ENCODE measurements at places on chromosomes 3 and 15.

GRCh38 chr15:57382215-57382614, 5.9 kb downstream of the CGNL1 start:
- no peak for DNase-seq

DNA sequence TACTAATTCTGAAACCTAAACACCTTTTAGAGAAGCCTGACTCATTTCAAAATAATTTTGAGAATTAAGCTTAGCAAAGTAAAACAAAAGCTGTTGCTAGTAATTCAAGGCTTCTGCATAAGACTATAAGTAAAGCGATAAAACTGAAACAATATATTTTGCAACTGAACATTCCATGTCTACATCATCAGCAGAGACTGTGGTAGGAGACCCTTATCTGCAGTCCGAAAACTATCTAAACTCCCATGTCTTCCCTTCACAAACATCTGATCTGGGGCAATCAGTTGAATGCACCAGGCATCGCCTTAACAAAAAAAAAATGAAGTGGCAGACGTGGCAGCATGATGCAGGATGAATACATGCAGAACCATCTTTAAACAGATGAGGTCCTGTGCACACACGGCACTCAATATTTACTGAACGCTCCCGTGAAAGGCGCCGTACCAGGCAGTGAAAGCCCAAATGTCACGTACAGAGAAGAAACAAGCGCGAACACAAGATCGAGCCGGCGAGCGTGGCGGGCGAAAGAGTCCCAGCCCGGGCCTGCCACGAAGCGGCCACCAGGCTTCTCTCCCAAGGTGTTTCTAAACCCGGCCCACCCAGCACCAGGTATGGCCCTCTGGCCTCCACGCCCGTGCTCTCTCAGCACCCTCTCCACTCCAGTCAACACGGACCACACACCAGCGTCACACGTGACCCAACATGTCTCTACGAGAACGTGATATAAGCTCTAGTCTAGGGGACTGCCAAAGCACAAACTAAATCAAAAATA, 63.0 kb downstream of the CHSY1 start:
- DNase-seq: no peak

GRCh38 chr15:79948761-79949160, 22.2 kb downstream of the BCL2A1 start:
- no peak for DNase-seq

GRCh38 chr15:34360298-34360697, 6.7 kb downstream of the LPCAT4 start:
- DNase-seq: no peak

DNA sequence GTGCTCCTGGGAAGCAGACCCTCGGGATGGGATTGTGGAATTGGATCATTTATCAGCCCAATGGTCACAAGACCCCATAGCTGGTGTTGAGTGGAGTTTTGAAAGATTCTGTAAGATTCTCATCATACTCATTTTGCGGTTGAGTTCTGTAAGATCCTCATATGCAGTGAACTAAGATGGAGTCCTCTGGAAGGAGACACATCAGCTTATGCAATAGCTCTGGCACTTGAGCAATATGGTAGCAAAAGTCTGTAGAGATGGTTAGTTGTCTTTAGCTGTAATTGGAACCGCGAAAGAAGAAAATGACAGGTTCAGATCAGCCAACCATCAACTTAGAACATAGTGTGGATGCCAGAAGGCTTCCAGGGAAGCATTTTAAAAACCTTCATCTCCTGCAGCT, 184.5 kb upstream of the TSC22D2 start:
- DNase-seq: no peak

DNA sequence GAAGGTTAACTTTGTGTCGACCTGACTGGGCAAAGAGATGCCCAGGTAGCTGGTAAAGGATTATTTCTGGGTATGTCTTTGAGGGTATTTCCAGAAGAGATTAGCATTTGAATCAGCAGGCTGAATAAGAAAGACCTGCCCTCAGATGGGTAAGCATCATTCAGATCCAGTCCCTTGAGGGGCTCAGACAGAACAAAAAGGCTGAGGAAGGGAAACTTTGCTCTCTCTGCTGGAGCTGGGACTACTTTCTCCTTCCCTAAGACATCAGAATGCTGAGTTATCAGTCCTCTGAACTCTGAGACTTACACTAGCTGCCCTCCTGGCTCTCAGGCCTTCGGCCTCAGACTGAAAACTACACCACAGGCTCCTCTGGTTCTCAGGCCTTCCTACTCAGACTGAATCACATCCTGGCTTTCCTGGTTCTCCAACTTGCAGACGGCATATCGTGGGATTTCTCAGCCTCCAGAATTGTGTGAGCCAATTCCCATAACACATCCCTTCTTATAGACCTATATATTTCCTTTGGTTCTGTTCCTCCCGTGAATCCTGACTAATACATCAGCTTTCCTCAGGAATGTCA, 982.9 kb downstream of the TUSC7 start:
- DNase-seq: no peak

DNA sequence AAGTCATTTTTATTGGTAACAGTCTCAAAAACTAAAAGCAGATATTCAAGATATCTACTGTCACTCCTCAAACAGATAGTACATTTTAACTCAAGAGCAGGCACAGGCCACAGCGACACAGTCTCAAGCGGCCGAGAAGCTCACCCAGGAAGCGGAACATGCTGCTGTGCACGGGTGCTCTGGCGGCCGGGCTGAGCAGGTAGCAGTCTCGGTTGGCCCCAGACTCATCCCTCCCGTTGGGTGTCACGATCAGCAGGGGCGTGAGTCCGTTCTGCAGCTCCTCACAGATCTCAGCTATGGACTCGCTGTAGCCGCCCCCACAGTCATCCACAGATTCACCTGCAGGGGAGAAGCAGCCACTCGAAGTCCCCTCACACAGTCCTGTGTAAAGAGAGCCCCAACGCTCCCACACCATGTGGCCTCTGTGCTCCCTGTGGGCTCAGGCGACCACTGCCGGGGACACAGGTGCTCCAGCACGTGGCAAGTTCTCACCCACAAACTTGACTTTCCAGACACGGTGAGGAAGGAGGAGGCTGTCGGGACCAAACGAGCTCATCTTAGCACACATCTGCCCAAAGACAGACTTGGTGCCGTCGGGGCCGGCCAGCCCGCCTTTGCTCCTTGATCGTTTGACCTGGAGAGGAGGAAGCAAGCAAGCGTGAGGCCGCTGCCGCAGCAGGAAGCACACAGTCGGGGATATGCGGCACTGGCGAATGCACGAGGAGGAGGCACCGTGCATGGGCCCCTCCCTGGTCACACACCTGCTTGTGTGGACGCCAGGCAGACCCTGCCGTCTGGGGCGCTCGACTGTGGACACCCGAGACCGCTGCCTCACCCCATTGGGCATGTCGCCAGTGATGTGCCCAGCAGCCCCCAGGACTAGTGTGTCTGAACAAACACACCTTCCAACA, 17.7 kb upstream of the OCA2 start:
- no peak for DNase-seq

GRCh38 chr15:38002883-38003477, 68.5 kb downstream of the TMCO5A start:
- DNase-seq: peak; percentile 85

- peak; percentile 14 for DNase-seq
Measured at GRCh38 chr15:53618461-53618860, 141.0 kb downstream of the WDR72 start.
